Bronchus fibroblast of lung (primary cell): ENCODE measurements at places on chromosomes 3 and 15. TPM values are rescaled to one million over a fixed set of nuclear protein-coding genes. Genes with fewer than 3 reads are reported as not detected.

Gene NRROS
- under 0.01 and 0.17 TPM in 2 replicates for total RNA-seq

Gene PCOLCE2
- total RNA-seq: 1.3 and 1.5 TPM in 2 replicates

Gene EFCC1
- not detected in 2 replicates for total RNA-seq

Gene DZIP1L
- total RNA-seq: 9.2 and 13.6 TPM in 2 replicates
